Activated naive CD4-positive, alpha-beta T cell treated with anti-CD3 and anti-CD28 coated beads for 36 hours (primary cell): ENCODE measurements at places on chromosomes 7 and 10. TPM values are rescaled to one million over a fixed set of nuclear protein-coding genes. Genes with fewer than 3 reads are reported as not detected.

GRCh38 chr7:11203683-11204082, 230.0 kb downstream of the PHF14 start:
- DNase-seq: no peak

- DNase-seq: no peak
Observed at GRCh38 chr7:33940503-33940902, 35.2 kb downstream of the BMPER start.

Gene TMEM140
- 8.1 TPM for total RNA-seq

DNA sequence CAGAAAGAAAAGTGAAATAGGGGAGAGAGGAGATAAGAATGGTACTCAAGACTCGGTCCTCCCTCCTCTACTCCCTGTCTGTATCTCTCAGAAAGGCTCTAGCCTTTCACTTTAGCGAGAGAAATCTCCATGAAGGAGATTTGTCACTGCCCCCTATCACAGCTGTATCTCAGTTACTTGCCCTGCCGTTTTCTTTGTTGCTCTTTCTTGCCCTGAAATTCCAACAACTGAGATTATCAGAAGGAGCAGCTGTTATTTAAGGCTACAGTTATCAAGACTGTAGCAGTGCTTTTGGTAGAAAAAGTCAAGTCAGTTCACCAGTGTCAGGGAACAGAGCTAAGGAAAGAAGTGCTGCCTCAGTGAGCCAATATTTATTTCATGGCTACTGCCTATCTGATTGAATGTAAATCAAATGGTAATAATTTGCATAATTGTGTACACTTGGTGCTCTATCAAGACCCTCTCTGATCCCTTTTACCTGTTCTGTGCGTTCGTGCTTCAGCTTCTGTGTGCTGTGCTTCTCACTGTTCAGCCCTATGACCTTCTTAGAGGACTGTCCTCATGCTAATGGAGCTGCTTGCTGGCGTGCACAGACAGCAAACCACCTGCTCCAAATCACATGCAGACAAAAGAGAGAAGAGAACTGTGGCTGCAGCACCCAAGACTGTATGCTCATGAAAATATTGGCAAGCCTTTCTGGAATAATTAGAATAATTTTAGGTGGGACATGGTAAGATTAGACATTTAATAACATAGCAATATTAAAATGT, 180.2 kb upstream of the FAM3C start:
- no peak for DNase-seq

GRCh38 chr10:66931340-66931948, 5.6 kb downstream of the LRRTM3 start:
- peak; percentile 6 for DNase-seq

DNA sequence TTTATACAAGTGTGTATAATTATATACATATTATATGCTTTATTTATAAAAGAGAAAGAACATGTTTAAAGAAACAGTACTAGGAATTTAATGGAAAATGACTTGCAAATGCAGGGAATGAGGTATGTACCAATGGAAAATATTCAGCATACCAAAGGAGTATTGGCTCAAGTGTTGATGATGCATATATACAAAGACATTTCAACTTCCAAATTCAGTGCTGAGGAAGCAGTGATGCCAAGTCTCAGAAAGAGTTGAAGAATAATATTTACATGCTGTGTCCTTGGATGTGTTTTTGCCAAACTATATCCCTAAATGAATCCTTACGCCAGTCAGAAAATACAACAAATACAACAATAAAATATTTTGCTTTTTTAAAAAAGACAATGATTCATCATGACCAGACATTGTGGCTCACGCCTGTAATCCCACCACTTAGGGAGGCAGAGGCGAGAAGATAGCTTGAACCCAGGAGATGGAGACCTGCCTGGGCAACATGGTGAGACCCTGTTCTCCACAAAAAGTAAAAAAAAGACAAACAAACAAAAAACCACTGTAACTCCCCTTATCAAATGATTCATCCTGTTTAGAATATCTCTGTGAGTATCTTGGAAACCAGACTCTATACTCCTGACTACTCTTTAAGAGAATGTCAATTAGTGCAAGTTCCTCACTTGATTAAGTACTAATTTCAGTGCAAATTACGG, 157.2 kb downstream of the CHRM2 start:
- DNase-seq: no peak

GRCh38 chr10:77867124-77867719, 59.3 kb downstream of the DLG5 start:
- DNase-seq: no peak

DNA sequence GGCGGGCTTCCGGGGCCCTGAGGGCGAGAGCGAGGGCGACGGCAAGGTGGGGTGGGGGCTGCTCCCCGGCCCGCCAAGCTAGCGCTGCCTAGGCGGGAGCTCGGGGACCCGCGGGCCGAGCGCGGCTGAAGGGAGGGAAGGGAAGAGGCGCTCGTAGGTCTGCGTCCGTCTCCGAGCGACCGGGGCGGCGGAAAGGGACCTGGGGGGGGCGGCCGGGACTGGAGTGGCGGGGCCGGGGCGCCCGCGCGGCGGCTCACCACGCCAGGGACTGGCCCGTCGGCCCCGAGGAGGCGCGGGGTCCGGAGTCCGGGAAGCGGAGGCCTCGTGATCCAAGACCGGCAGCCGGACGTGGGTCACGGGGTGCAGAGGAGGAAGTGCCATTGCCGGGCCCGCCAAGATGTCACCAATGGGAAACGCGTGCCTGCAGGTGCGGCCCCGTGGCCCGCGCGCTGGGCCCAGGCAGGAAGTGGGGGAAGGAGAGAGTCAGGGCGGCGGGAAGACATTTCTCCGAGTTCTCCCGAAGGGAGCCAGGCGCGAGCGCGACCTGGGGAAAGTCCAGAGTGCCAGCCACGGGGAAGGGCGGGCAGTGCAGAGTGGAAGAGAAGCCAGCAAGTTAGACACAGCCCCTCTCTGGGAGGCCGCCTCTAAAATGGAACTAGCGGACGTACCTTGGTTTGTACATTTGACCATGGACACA, 11.9 kb downstream of the HNRNPF start:
- DNase-seq: peak; percentile 93

GRCh38 chr10:48678041-48678440, 6.6 kb upstream of the WDFY4 start:
- DNase-seq: no peak

GRCh38 chr10:50613150-50613549, 10.6 kb downstream of the SGMS1 start:
- no peak for DNase-seq

Gene AKR1B1
- total RNA-seq: 107 TPM

Gene HEPACAM2
- 0.24 TPM for total RNA-seq

DNA sequence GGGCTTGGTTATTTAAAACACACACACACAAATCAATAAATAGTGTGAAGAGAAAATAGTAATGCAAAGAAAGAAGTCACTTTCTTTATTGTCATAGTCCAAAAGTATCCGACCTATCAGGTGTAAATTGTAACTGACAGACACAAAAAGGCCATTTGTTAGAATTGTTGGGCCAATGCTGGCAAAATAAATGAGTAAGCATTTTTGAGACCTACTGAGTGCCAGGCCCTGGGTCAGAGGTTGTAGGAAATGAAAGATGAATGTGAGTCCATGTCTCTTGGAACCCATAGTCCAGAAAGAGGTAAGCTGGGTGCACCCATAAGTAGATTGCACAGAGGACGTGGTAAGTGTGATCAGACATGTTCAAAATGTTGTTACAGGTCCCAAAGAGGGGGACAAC, 13.5 kb upstream of the EGR2 start:
- DNase-seq: no peak

Gene SLC25A40
- total RNA-seq: 38.3 TPM

GRCh38 chr7:148814922-148815559, 69.0 kb downstream of the EZH2 start:
- DNase-seq: no peak

- peak; percentile 62 for DNase-seq
Observed at GRCh38 chr10:44974628-44975430, 3.8 kb downstream of the DEPP1 start.

DNA sequence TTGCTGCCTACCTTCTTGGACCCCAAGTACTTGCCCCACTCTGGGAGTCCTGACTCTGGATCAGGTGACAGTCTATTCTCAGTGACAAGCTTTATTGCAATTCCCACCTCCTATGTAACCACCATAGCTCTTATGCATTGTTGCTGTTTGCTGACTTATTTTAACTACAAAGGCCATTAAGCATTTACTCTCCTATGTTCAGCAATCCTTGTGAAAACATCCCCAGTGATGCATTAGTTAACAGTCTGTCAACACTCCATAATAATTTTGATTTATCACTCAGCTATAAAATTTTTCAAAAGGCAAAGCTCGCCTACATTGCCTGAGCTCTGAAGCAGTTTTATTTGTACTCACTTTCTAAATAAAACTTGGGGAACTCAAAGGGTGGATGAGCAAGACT, 871.8 kb upstream of the SORCS1 start:
- no peak for DNase-seq

Gene SCIN
- total RNA-seq: 0.36 TPM

Gene PILRA
- total RNA-seq: 0.29 TPM

GRCh38 chr10:28113202-28113601, 114.3 kb upstream of the ODAD2 start:
- DNase-seq: no peak

Gene FEZF1
- total RNA-seq: not detected

DNA sequence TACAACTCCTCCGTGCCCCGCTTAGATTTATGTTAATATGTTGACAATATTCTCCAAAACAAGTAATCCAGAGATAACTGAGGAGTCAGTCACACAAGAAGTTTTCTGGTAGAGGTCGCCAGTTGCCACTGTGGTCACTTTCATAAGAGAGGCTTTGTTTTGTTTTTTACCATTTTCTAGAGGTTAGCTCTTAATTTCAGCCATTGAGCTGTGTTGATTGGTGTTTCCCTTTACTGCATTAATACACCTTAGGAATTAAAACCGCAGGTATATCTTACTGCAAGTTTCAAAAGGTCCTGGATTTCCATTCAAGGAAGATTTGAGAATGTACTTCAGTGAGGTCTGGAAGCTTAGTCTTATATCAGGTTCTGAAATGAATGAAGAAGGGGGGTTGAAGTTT, 3.5 kb downstream of the BMI1 start:
- no peak for DNase-seq

Gene NEBL
- total RNA-seq: 0.10 TPM

DNA sequence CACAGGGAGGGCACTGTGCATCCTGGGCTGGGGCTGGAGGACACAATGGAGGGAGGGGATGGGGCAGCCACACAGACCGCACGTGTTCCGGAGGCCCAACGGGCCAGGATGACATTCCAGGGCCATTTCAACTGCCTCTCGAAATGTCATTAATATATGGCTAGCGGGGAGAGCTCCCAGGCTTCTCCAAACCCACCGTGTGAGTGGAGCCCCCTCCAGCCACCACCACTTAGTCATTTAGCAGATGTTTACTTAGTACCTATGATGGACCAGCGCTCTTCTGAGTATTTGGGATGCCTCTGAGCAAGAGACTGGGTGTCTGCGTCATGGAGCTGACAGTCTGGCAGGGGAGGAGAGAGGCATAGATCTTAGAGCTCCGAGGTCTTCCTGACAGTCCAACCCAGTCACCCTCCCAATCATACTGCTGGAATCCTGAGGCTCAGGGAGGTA, 107.3 kb downstream of the ZMIZ1 start:
- DNase-seq: no peak

Gene ZNF33A
- total RNA-seq: 27.1 TPM

Gene CASTOR2
- total RNA-seq: 2.1 TPM

DNA sequence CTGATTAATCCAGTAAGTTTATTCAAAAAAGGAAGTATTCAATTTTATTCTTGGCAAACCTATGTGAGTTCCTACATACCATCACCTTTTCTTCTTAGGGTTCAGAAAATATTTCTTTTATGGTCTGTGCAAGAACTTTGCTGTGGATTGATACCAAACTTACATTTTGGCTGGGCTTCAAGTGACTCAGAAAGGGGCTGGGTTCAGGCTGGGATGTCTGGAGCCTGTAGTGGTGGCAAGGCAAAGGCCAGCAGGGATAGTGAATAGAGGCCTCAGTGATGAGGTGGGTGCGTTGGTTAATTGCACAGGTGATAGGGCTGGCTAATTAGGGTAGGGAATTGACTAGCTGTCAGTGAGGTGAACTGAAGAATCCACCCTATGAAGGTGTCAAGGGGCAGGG, 40.2 kb upstream of the ATXN7L1 start:
- DNase-seq: no peak

DNA sequence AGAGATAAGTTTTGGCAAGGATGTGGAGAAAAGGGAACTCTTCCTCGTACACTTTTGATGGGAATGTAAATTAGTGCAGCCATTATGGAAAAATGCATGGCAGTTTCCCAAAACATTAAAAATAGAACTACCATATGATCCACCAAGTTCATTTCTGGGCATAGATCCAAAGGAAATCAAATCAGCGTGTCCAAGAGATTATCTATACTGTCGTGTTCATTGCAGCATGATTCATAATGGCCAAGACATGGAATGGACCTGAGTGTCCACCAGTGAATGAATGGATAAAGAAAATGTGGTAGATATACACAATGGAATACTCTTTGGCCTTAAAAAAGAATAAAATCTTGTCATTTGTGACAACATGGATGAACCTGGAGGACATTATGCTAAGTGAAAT, 70.3 kb upstream of the RSU1 start:
- no peak for DNase-seq

- no peak for DNase-seq
Observed at GRCh38 chr7:24595671-24596418, 22.6 kb downstream of the PALS2 start.
